ENCODE measurements at places on chromosomes 1 and 21.

- DNase-seq: peak; percentile 81
Measured at GRCh38 chr1:28123461-28123961, 35.1 kb upstream of the EYA3 start.

DNA sequence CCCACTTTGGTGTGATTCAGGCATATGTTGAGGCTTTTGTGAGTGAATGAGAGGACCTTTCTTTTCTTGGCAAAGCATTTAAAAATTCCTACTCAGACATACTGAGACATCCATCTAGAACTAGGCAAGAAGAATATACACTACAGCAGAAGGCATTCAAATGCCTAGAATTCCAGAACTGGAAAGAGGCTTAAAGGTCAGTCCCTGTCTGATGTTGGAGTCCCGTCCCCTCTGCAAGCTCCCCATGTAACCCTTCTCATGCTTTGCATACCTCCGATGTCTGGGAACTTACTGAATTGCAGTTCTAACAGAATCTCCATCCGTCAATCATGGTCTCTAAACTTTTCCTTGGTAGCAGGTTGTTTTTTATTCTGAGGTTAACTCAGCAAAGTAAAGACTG is 152.9 kb downstream of the ATP6V1G3 start:
- peak; percentile 58 for DNase-seq

DNA sequence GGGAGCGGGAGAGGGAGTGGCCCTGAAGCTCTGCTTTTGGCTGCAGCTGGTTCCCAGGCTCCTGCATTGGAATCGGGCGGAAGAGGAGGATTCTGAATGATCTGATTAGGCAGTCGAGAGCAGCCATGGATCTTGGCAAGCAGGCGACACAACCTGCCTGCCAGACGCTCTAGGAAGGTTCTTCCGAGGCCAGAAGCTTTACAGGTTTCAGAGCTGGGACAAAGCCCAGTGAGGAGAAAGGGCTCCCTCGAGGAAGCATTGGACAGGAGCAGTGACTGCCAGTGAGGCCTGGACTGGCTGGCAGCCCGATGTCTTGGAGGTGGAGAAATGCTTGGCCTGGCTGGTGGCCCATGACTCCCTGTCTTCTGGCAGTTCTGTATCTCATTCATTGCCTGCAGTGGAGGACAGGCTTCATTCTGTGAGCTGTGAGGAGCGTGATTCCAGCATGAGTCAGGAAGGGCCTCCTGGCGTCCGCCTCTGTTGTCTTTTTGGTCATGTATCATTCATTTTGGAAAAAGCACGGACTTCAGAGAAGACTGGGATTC is 132.7 kb upstream of the IPO9 start:
- DNase-seq: peak; percentile 95

DNA sequence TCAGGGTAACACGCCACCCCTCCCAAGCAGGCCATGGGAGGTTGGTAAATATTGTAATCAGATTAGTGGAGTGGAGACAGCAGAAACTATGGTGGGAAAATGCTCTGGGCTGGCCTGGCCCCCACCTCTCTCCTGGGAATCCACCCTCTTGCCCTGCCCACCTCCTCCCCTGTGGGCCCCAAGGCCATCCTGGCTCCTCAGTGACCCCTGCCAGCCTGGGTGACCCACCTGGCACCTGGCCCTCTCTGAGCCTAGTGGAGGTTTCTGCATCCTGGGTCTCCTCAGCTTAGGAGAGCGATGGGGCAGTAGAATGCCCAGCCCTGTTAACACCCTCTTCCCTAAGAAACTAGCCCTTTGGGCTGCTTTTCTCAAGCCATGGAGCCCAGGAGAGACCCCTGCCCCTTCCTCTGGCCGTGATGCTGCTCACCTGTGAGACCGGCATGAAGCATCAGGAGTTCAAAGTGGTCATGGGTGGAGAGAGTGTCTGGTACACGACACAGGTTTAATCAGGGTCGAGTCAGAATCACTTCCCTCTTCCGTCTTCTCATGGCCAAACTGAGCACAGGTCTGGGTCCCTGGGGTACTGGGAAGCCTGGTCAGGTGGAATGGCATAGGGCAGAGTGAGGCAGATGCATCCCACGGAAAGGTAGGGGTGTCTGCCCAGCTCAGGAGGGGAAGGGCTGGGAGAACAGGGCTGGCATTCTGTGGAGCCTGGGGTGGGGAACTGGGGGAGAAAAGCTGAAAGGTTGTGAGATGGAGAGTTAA is 10.7 kb upstream of the DMBX1 start:
- no peak for DNase-seq

- DNase-seq: no peak
Measured at GRCh38 chr21:43769325-43769958, 6.7 kb downstream of the CSTB start.

- DNase-seq: no peak
Measured at GRCh38 chr1:227453631-227454355, 109.6 kb upstream of the ZNF678 start.

- DNase-seq: peak; percentile 69
Measured at GRCh38 chr1:8712413-8713231, 104.8 kb downstream of the RERE start.

- no peak for DNase-seq
Measured at GRCh38 chr1:214202992-214203391, 78.0 kb upstream of the SMYD2 start.

DNA sequence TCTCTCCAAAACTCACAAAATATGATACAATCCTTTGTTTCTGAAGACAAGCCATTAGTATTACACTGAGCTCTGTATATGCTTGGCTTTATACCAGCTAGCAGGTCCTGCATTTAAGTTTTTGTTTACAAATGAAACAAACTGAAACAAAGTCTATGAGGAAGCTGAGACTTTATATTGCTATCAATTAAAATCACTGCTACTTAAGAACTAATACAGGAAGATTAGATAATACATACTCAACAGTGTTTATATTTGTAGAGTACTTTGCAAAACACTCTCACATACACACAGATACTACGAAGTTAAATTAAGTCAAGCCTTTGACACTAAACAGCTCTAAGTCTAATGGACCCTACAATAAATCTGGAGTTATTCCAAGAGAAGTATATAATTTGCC is 247.4 kb downstream of the CRB1 start:
- no peak for DNase-seq

- no peak for DNase-seq
Measured at GRCh38 chr1:207813512-207813881, 61.6 kb downstream of the CD46 start.

- no peak for DNase-seq
Measured at GRCh38 chr1:1121611-1122077, 5.8 kb upstream of the C1orf159 start.

Measured in astrocyte of the hippocampus (primary cell).